ENCODE measurements at places on chromosomes 3 and 15. TPM values are rescaled to one million over a fixed set of nuclear protein-coding genes. Genes with fewer than 3 reads are reported as not detected.

GOLGA6L4 gene
- total RNA-seq: 0.78 TPM

CHRD gene
- 0.55 TPM for total RNA-seq

TMEM212 gene
- total RNA-seq: not detected

CCR4 gene
- total RNA-seq: under 0.01 TPM

SLC24A5 gene
- not detected for total RNA-seq

PCSK6 gene
- 1.2 TPM for total RNA-seq

Measured in smooth muscle cell of the umbilical artery (primary cell).